NCI-H1694 (cell line): ENCODE measurements at places on chromosomes 16 and 17.

- no peak for DNase-seq
Observed at GRCh38 chr17:67139289-67139688, 94.9 kb downstream of the CACNG1 start.

DNA sequence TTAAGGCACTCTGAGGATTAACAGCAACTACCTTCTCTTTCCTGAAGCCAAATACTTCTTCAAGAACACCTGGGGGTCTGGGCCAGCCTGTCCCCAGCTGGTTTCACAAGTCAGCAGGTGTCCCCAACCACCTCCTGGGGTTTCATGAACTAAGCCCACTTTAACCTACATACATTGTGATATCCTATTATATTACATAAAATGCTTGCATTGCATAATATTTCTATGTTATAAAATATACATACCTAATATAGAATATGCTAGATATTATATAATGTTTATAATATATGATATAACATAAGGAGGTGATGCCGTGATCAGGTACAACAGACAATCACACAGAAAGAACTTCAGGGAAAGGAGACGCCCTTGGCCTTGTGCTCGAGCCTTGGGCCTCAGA is 367.6 kb downstream of the C16orf95 start:
- no peak for DNase-seq

- no peak for DNase-seq
Observed at GRCh38 chr17:39750131-39751015, 12.6 kb downstream of the GRB7 start.

GRCh38 chr17:35795007-35795870 is at the start of gene MMP28:
Gene MMP28, minus strand, starts transcription at chr17:35795641. Its CDS starts 264 bp downstream, at chr17:35795377.
- no peak for DNase-seq

DNA sequence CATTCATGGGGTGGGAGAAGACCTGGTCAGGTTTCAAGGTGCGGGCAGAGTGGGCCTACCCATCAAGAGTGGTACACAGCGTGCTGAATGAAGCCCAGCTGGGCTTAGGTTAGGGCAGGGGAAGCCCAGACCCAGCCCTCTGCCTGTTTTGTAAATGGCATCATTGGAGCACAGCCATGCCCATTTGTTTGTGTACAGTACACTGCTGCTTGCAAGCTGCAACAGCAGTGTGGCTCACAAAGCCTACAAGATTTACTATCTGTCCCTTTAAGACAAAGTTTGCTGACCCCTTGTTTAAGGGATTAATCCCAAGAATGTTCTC is 230.1 kb upstream of the TNRC6C start:
- DNase-seq: peak; percentile 84

- no peak for DNase-seq
Observed at GRCh38 chr17:76888661-76889060, 20.5 kb downstream of the MGAT5B start.

DNA sequence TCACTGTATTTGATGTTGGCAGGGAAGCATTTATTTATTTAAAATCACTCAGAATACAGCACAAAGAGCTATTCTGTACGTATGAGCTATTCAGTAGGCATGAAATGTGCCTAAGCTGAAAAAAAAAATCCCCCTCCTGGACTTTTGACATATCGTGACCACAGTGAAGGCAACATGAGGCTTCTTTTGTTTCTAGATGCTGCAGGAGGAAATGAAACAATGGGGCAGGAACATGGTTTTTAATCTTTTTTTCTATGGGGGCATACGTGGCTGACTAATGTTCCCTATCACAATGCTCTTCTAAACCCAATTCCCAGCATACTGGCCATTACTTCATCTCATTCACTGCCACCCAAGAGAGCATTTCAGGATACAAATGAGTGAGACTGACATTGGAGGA is 191.0 kb upstream of the PMFBP1 start:
- DNase-seq: no peak

- no peak for DNase-seq
Observed at GRCh38 chr17:77036136-77036840, 104.5 kb upstream of the SEC14L1 start.

GRCh38 chr17:14316126-14316832 is 15.4 kb downstream of the HS3ST3B1 start:
- no peak for DNase-seq

GRCh38 chr16:82660075-82660645 is 33.4 kb downstream of the CDH13 start:
- DNase-seq: no peak

DNA sequence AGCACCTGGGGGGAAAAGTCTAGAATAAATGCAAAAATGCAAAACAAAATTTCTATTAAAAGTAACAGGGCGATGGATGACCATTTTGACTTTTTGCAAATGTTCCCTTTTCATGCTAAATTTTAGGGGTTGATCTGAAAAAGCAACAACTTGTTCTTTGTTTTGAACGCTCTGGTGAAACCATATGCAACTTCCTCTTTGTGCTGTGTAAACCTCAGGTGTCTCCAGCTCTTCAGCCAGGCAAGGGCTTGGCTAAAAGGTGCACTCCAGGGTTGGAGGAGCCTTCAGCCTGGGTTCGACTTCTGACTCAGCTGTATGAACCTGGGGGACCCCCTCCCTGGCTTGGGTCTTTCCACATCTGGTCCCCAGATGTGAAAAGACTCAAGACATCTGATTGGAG is 9.5 kb downstream of the IRF8 start:
- DNase-seq: no peak

GRCh38 chr17:700504-701094 is 14.0 kb downstream of the VPS53 start:
- peak; percentile 20 for DNase-seq

DNA sequence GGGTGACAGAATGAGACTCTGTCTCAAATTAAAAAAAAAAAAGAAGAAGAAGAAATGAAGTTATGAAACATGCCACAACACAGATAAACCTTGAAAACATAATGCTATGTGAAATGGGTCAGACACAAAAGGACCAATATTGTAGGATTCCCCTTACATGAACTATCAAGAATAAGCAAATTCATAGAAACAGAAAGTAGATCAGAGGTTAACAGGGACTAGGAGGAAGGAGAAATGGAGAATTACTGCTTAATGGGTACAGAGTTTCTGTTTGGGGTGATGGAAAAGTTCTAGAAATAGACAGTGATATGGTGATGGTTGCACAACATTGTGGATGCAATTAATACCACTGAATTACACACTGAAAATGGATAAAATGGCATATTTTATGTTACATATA is 16.3 kb downstream of the RANBP10 start:
- no peak for DNase-seq

DNA sequence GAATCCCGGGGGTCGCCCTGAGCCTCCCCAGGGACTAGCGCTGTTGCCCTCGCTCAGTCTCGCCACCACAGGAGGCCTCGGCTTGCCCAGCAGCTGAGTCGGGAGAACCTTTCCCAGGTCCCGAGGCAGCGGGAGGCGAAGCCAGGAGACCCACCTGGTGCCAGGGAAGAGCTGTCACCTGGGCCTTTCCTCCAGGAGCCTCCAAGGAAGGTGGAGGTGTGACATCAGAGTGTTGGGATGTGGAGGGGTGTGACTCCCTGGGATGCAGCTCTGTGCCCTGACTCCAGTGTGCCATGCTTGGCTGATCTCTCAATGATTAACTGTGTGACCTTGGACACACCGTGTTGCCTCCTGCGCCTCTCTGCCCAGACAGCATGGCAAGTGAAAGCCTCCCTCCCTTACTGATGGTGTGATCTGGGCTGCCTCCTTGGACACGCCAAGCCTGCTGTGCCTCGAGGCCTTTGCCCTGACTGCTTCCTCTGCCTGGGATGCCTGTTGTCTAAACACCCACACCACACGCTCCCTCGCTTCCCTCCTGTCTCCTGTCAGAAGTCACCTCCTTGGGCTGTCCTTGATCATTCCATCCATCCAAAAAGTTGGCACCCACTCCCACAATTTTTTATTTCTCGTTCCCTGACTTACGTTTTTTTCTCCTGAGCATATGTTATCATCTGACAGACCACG is 88.0 kb downstream of the CMIP start:
- DNase-seq: no peak

DNA sequence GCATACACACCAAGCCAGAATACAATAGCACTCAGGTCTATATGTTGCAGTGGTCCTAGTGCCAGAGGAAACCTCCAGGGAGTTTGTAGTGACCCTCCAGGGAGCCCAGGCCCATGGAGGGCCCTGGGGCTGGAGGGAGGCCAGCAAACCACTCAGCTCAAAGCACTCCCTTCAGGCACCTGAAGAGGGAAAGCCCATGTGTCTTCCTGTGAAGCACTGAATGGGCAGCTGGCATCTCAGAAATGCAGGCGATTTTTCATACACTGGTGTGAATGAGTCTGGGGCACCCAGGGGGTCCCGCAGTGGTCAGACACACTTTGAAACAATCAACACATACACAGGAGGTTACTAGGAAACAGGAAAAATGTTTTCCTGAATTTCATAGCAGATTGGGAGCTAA is 12.8 kb downstream of the TBC1D26 start:
- DNase-seq: no peak

- peak; percentile 79 for DNase-seq
Observed at GRCh38 chr17:81076141-81076679, 41.3 kb downstream of the BAIAP2 start.

DNA sequence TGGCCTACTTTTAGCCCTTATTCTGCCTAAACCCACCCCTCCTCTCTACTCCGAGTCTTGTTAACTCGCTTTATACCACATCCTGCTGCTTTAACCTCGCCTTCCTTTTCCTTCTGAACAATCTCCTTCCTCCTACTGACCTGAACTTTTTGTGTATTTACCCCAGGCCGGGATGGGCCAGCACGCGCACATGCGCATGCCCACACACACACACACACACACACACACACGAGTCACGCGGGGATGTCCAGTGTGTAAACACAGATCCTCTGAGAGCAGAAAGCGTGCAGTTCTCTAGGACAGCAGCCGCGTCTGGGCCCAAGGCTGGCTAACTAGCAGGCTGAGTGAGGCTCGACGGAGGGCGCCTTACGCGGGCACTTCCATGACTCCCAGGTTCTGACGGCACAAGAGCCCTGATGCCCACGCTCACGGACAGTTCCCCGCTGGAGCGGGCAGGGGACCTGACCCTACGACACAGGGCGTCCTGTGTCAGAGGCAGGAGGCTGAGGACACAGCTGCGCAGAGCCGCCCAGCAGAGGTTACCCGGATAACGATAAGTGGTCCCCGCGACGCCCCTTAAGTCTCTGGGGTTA is 610 bp downstream of the PIK3R5 start:
- DNase-seq: no peak

- DNase-seq: no peak
Observed at GRCh38 chr16:66007717-66008116, 358.8 kb upstream of the CDH5 start.

- no peak for DNase-seq
Observed at GRCh38 chr16:74903901-74904678, 80.8 kb downstream of the WDR59 start.

GRCh38 chr17:16432017-16432416 is 16.6 kb downstream of the TRPV2 start:
- DNase-seq: no peak

GRCh38 chr17:76416899-76417298 is 32.5 kb downstream of the SPHK1 start:
- no peak for DNase-seq

DNA sequence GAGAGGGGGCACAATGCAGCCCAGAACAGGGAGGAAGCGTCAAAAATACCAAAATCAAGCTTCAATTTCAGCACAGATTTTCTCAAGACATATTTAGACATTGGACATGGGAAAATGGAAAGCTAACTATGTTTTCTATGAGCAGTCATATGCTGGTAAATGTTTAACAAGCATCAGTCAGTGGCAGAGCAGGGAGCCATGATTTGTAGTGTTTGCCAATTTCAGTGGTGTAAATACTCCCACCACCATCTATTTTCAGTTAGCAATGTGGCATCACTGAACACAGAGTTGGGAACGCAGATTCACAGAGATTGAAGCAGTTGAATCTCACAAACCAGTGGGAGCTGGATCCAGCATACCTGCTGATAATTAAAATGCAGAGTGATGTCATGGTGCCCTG is 24.6 kb upstream of the MYOCD start:
- DNase-seq: no peak

DNA sequence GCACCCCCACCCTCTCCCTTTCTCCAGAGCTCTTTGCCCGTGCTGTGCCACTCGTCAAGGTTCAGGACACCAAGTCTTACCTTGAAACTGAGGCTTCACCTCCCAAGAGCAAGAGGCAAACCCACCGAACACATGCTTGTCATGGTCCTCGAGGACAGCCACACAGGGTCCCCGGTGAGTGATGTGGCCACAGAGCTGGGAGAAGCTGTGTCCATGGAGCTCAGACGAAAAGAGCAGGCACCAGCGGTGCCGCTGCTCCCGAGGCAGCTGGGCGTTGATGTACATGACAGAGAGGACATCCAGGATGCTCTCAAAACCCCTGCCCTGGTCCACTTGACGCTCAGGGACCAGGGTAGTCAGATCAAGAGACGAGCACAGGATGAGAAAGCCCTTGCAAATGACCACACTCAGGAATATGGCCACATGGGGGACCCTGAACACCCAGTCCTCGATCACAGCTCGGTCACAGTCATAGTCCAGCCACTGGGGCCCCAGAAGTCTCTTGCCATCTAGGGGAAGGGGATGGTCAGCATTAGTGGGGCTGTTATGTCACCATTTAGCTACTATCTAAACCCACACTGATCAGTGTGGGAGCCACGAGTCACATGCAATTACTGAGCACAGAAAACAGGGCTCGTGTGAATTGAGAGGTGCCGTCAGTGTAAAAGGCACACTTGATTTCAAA is 17.8 kb downstream of the MEAK7 start:
- DNase-seq: no peak

- no peak for DNase-seq
Observed at GRCh38 chr16:79713609-79714309, 113.2 kb upstream of the MAF start.

DNA sequence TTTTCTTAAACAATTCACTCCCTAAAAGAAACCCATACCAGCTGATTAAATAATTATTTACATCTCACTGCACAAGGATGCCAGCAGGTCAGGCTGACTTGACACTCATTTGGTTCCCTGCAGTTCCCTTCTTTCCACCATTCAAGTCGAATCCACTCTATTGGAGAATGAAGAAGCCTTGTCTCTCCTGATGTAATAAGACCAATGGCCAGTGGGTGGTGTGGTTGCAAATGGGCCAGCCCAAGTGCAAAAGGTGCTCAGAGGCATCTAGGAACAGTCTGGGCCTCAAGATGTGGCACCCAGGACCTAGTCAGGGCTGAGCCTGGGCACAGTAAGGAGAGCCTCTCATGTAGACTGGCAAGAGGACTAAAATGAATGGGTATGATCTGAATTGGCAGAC is 9.3 kb downstream of the C16orf78 start:
- DNase-seq: no peak

DNA sequence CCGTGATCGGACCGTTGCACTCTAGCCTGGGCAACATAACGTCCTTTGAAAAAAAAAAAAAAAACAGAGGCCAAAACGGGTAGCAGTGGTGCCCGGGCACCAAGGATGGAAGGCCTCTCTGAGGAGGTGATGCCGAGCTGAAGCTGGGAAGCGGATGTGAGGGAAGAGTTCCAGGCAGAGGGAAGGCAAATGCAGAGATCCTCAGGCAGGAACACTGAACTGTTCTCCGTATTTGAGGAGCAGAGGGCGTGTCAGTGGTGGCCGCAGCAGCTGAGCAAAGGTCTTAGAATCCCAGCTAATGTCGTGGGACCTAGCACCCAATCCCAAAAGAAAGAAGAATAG is 656 bp upstream of the KCTD13 start:
- DNase-seq: no peak

- no peak for DNase-seq
Observed at GRCh38 chr17:44384281-44384822, 5.1 kb downstream of the ITGA2B start.

- no peak for DNase-seq
Observed at GRCh38 chr16:85334718-85335583, 222.7 kb upstream of the CIBAR2 start.

- DNase-seq: no peak
Observed at GRCh38 chr16:68286153-68287074, 22.1 kb downstream of the SLC7A6 start.

- DNase-seq: no peak
Observed at GRCh38 chr16:84569382-84569987, 48.4 kb downstream of the COTL1 start.
